NCI-H446 (cell line): ENCODE measurements at places on chromosomes 3 and 15.

GRCh38 chr3:73559749-73560148, 65.0 kb downstream of the PDZRN3 start:
- no peak for DNase-seq

GRCh38 chr15:40115670-40116093, 7.0 kb upstream of the BMF start:
- no peak for DNase-seq

- DNase-seq = no peak
These were observed 107.4 kb downstream of the GLDN start for GRCh38 chr15:51448622-51449399.

DNA sequence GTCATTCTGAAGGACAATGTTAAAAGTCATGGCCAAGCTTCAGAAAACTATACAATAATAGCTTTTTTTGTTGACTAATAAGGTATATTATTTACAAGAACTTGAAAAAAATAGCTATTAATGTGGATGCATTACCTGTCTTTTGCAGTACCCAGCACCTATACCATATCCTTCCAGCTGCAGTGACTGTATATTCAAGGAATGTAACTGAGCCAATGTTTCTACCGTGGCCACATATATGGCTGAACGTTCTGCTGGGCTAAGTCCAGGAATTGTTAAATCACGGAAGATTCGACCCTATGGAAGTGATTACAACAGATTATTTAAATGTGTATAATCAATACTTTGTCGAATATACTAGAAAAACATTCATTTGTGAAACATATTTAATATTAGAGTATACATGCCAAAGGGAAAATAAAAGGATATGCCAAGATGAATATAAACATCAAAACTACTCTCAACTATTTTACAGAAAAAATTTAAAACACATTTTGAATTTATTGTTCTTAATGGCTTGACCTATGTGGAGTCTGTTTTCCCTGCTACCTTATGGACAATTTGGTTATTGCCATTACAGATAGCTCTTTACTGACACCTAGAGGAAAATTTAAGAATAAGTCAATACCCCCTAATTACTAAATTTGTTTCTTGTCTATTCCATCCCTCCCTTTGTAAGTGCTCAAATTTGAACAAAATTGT, 17.6 kb downstream of the ACAD11 start:
- peak; percentile 67 for DNase-seq

GRCh38 chr3:185693985-185694653, 108.0 kb downstream of the SENP2 start:
- no peak for DNase-seq

- no peak for DNase-seq
These were observed 63.4 kb upstream of the CSPG4 start for GRCh38 chr15:75776065-75776423.

- no peak for DNase-seq
These were observed 12.2 kb downstream of the CPB1 start for GRCh38 chr3:148839805-148840204.

DNA sequence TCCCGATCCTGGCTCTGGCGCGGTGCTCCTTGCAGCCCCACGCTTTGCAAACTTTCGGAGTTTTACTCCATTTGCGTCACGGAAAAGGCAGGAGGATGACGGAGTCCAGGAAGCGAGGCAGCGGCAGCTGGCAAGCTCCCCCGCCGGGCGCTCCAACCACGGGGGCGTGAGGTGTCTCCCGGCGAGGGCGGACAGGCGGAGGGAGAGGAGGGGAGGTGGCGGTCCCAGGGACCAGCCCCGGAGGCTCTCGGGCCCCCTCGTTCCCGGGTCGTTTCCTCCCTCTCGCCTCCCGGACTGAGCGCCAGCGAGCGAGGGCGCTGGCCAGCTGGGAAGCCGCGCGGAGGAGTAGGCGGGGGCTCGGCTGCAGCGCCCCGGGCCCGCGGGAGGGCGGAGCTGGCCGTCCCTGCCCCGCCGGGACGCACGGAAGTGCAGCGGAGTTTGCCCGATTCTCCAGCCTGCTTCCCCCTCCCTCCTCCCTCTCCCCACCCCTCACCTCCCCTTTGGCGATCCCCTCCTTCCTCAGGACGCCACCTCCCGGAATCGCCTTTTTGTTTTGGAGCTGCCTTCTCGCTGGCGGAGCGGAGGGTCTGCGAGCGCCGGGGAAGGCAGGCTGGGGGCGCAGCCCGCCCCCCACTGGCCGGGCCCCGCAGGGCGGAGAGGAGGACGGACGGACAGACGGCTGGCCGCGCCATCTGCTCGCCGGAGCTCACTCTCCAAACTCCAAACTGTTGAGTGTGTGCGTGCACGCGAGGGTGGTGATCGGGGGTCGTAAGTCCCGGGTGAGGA, at the start of gene SNX33:
Gene SNX33, plus strand, starts transcription at position 543 of the 786 bp plus-strand sequence. CDS start 1,191 bp downstream, outside the sequence.
- DNase-seq = no peak

DNA sequence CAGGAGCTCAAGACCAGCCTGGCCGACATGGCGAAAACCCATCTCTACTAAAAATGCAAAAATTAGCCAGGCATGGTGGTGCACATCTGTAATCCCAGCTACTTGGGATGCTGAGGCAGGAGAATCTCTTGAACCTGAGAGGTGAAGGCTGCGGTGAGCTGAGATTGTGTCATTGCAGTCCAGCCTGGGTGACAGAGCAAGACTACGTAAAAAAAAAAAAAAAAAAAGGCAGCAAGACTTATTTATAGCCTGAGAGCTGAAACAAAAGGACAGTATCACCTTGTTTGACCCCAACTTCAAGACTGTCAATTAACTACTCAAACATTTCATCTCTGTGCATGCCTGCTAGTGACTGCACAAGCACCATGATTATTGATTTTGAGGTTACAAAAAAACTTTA, 478.9 kb upstream of the GBE1 start:
- DNase-seq = no peak

DNA sequence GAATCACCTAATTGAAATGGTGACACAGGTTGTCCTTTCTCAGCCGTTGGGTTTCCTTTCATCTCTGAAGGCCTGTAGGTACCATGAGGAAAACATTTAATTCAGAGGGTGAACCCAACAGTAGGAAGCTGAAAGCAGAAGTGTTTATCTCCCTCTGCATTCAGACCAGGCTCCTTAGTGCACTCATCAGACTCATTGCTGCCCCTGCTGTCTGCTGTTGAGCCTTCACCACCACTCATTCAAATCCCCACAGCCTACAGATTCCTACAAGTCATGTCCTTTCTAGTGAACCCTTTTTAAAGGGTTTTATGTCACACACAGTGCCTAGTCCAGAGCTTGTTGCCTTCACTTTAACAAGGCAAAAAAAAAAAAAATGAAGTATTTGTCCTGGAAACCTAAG, 13.4 kb downstream of the WDR48 start:
- DNase-seq = peak; percentile 1

GRCh38 chr3:157542711-157543500, 39.7 kb upstream of the VEPH1 start:
- DNase-seq = no peak

DNA sequence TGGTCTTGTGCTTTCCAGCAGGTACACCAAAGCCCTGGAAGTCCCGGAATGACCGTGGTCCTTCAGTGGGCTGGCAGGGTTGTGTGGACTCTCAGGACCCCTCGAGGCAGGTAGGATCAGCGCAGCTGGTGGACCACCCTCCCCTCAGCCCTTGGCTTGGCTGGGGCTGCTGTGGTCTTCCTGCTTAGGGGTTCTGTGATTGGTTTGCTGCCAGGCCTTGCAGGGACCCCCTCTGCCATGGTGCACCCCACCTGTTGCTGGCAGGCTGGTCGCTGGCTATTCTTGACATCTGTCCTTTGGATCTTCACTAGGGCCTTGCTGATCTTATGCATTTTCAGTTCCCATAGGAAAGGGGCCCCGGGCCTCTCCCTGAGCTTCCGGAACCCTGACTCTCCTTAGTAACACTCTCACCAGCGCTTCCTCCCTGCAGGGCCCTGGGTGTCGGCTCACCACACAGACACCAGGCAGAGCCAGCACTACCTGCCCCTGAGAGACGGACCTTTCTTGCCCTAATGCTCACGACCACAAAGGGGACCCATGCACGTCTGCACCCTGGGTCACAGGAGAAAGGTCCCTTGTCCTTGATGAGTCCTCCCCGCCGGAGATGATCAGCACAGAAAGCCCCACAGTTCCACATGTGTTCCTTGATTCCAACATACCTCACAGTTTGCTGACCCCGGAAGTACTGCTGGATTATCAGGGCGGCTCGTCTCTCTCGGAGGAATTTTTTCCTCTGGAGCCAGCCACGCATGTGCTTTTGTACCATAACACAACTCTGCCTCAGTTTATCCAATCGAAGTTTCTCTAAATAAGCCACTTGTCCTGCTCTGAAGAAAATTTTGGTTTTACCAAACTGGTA, 51.7 kb downstream of the MYO5C start:
- no peak for DNase-seq

- no peak for DNase-seq
These were observed 490.2 kb downstream of the IGSF11 start for GRCh38 chr3:118544458-118544857.

DNA sequence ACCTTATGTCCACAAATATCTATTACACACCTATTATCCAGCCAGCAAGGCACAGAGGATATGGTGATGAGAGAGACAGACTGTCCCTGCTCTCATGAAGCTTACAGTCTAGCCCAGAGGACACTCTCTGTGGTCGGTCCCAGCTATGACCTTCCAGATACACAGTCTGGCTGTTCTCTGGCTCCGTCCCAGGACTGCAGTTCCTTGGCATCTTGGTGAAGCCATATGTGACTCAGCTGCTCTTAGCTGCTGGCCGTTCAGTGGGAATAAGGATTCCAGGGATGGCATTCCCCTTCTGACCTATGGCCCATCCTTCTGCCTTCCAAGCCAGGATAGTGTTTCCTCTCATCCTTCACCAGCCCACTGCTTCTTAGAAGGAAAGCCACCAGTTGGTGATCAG, 30.8 kb downstream of the MEX3B start:
- DNase-seq = no peak

DNA sequence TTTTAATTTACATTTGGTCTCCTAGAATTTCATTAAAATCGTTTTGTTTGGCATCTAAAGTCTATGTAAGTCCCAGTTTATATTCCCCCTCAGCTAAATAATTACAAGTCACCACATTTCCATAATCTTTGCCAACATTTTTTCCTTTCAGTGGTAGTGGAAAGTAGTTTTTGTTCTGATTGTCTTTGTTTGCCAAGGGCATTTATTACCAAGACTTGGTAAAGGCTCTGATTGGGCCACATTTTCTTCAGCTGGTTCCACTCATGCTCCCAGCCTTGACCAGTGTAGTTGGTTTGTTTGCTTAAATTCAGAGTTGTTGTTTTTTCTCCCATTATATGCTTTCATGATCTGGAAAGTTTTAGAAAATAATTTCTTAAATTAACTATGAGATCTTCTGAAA, 153.4 kb upstream of the MME start:
- DNase-seq = no peak

DNA sequence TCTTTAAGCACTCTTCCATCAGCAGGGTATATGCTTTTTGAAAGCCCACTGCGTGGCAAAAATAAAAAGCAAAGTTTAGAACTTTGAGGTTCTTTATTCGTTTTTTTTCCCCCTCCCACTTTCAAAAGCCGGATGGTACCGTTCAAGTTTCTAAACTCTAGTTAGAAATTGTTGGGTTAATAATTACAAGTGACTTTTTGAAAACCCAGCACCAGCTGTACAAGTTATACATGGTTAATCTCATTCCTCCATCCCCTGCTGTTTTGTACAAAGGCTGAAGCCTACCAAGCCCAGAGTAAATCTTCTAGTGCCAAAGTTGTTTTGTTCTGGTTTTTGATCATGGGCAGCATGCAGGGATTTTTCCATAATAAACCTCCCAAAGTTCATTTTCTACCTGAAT, 48.6 kb downstream of the WDR72 start:
- DNase-seq = peak; percentile 76

DNA sequence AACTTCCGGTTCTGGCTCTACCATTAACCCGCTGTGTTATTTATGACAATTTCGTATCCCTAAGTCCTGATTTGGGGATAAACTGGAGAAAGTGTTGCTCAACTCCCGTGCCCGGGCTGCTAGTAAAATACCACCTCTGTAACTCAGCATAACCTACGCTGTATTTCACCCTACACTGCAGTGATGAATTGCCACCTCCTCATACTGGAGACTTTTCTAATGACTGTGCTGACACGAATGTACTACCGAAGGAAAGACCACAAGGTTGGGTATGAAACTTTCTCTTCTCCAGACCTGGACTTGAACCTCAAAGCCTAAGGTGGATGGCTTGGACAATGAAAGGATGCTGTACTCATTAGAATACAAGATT, 16.5 kb downstream of the SLC51A start:
- no peak for DNase-seq

DNA sequence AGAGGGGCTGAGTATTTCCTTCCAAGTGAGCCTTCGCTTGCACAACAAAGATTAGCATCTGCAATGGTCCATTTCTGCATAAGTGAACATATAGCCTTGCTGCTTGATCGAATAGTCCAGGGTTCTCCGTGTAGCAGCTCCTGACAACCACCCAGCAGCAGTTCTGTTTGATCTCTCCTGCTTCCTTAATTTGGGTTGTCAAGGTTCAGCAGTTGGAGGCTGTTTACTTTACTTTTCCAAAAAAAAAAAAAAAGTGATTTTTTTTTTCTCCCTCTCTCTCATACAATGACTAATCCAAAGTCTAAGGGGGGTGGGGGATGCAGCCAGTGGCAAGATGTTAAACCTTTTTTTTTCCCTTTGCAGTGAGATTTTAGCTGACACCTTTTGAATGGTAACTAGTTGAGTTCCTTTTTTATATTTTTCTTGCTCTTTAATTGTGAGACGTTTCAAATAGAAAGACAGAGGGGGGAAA, 3.6 kb downstream of the FOXP1 start:
- DNase-seq = no peak

DNA sequence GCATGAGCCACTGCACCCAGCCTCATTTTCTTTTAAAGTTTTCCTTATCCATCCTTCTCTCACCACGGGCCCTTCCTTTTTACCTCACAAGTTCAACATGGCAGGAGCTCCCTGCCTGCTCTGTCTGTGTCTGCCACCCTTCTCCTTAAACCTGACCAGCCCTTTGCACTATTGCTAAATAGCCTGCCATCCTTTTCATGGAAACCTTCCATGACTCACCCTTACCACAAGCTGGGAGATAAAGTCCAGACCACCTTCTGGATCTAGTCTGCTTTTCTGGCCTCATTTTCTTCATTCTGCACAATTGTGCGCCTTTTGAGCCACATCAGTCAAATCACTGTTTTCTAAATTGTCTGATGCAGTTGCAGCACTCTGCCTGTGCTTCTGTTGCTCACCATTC, 8.9 kb downstream of the PARP14 start:
- no peak for DNase-seq

- DNase-seq = no peak
These were observed 15.0 kb upstream of the PSMD6 start for GRCh38 chr3:64038253-64038767.
